ENCODE measurements at places on chromosomes 11 and 22.

GRCh38 chr22:36335621-36336020 is 52.1 kb downstream of the MYH9 start:
- no peak for DNase-seq

GRCh38 chr11:104370478-104370877 is 206.5 kb upstream of the PDGFD start:
- DNase-seq = no peak

GRCh38 chr11:76371170-76371569 is 9.8 kb downstream of the THAP12 start:
- peak; percentile 20 for DNase-seq

GRCh38 chr11:25435197-25435596 is 896.7 kb upstream of the ANO3 start:
- no peak for DNase-seq

GRCh38 chr11:46039990-46040389 is 81.3 kb downstream of the PHF21A start:
- DNase-seq = no peak

- DNase-seq = no peak
Measured at GRCh38 chr11:30150425-30150824, 80.4 kb upstream of the FSHB start.

All from fibroblast of skin of left biceps (primary cell).